ENCODE measurements at places on chromosomes 3 and 15.

DNA sequence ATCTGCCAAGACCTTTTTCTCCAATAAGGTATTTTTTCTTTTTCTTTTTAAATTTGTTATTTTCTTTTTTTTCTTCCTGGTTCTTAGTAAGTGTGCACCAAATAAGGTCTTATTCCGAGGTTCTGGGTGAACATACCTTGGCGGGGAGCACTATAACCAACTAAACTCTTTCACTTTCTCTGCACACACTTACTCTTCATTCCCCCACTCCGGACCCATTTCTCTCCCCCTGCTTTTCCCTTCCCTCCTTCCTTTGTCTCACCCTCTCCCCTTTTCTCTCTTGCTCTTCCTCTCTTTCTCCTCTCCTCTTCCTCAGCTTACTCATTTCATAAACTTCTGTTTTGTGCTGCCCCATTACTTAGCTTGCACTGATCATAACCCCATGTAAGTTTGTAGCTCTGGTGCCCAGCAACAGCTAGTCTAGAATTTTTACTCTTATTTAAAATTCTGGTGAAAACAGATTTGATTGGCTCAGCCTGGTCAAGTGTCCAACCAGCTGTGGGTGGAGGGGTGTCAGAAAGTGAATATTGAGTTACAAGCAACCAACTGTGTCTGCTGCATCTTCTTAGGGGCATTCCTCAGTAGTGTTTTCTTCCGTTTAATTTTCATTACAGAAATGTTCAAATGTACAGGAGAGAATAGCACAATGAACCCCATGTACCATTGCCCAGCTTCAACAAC is 297.5 kb downstream of the SHQ1 start:
- no peak for DNase-seq

GRCh38 chr15:59200560-59200959 is 6.1 kb upstream of the LDHAL6B start:
- DNase-seq = no peak

- no peak for DNase-seq
These were observed 5.4 kb upstream of the TBC1D5 start for GRCh38 chr3:17747890-17748247.

- no peak for DNase-seq
These were observed 22.7 kb downstream of the GOLGA6L2 start for GRCh38 chr15:23424111-23424904.

GRCh38 chr15:70063261-70063925 is 34.3 kb downstream of the TLE3 start:
- no peak for DNase-seq

GRCh38 chr3:160931474-160931873 is 173.7 kb downstream of the B3GALNT1 start:
- no peak for DNase-seq

DNA sequence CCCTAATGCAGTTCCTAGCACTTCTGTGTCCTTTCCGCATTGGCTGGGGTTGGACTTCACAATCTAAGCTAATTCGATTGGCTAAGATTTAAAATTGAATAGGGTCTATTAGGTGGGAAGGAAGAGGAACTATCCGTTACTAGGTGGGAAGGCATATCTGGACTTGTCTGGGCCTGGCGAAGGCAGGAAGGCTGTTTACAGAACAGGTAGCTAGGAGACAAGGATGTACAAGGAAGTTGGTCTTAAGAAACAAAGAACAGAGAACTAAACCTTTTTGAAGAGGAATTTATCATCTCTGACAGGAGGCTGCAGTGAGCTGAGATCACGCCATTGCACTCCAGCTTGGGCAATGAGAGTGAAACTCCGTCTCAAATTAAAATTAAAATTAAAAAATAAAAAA is 17.3 kb upstream of the ATG7 start:
- no peak for DNase-seq

- no peak for DNase-seq
These were observed 26.2 kb upstream of the RASGRF1 start for GRCh38 chr15:79116771-79117170.

All from cortex of kidney (tissue), 1 donor.